CMK (cell line): ENCODE measurements at places on chromosomes 13 and 19.
A peak's percentile ranks its signal among the peaks of the same experiment; 100 is the strongest.

- DNase-seq, result no peak
Measured at GRCh38 chr13:113554333-113554700, 30.2 kb upstream of the TFDP1 start.

DNA sequence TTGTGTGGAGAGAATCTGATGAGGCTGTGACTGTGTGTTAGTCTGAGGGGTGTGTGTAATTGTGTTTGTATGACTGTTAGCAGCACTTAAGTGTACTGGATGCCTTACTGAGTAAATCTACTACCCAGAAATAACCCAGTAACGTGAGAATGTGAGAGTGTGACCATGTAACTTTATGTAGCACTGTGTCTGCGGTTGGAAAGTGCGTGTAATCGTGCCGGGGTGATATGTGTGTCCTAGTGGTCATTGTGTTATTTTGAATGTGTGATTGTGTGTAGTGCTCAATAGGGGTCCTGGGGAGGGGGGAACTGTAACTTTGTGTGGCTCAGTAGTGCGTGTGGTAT lies 550 bp downstream of the ZNF383 start:
- DNase-seq, result no peak

DNA sequence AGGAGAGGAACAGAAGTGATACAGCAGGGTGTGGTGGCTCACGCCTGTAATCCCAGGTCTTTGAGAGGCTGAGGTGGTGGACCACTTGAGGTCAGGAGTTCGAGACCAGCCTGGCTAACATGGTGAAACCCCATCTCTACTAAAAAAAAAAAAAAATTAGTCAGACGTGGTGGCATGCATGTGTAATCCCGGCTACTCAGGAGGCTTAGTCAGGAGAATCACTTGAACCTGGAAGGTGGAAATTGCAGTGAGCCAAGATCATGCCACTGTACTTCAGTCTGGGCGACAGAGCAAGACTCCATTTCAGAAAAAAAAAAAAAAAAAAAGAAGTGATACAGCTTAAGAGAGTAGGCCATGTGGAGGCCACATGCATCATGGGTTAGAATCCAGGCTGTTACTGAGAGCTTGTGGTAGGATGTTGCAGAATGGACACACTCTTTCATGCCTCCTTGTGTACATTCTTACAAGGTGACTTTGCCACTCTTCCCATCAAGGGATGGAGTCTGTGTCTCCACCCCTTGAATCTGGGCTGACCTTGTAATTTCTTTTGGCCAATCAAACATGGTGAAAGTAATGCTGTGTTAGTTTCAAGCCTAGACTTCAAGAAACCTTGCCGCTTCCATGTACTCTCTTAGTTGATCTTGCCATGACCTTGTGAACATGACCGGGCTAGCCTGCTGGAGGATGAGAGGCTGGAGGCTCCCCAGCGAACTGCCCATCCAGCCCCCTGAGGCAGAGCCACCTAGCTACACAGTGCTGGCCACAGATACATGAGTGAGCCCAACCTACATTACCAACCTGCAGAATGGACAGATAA lies 12.3 kb downstream of the FAM187B start:
- no peak for DNase-seq

- peak; percentile 86 for DNase-seq
Measured at GRCh38 chr19:3275583-3276340, 51.3 kb downstream of the CELF5 start.

- DNase-seq, result peak; percentile 57
Measured at GRCh38 chr19:3135961-3136683, at the start of gene GNA15. Gene GNA15 (plus strand): TSS chr19:3136033. CDS start chr19:3136451, 418 bp downstream.

- DNase-seq, result no peak
Measured at GRCh38 chr19:21028969-21029268, 8.5 kb downstream of the ZNF430 start.

DNA sequence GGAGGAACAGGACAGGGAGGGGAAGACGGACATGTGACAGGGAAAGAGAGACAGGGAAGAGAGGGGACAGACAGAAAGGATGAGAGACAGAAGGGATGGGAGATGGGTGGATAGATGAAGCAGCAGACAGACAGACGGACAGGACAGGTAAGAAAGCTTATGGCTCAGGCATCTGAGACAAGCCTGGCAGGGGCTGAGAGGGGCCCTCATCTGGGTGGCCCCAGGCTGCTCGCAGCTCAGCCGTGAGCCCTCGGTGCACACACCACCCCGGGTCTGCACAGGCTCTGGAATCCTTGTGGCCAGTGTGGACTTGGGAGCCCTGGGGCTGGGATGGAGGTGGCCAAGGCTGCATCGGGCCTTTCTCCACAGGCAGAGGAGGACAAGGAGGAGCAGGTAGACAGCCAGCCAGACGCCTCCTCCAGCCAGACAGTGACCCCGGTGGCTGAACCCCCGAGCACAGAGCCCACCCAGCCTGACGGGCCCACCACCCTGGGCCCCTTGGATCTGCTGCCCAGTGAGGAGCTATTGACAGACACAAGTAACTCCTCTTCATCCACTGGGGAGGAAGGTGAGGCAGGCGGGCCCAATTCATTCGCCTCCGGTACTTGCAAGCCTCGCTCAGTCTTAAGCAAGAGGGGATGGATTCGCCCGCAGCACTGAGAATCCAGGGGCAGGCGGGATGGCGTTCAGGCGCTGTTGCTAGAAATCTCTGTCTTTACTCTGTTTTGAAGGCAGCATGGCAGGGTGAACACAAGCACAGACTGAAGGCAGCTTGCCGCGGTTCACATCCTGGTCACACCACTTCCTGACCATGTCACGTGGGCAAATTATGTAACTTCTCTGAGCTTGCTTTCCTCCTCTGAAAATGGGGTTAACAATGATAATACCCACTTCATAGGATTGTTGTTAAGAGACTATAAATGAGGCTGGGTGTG lies 14.0 kb downstream of the GRAMD1A start:
- no peak for DNase-seq

GRCh38 chr13:21938168-21938567 lies 267.3 kb downstream of the FGF9 start:
- no peak for DNase-seq

DNA sequence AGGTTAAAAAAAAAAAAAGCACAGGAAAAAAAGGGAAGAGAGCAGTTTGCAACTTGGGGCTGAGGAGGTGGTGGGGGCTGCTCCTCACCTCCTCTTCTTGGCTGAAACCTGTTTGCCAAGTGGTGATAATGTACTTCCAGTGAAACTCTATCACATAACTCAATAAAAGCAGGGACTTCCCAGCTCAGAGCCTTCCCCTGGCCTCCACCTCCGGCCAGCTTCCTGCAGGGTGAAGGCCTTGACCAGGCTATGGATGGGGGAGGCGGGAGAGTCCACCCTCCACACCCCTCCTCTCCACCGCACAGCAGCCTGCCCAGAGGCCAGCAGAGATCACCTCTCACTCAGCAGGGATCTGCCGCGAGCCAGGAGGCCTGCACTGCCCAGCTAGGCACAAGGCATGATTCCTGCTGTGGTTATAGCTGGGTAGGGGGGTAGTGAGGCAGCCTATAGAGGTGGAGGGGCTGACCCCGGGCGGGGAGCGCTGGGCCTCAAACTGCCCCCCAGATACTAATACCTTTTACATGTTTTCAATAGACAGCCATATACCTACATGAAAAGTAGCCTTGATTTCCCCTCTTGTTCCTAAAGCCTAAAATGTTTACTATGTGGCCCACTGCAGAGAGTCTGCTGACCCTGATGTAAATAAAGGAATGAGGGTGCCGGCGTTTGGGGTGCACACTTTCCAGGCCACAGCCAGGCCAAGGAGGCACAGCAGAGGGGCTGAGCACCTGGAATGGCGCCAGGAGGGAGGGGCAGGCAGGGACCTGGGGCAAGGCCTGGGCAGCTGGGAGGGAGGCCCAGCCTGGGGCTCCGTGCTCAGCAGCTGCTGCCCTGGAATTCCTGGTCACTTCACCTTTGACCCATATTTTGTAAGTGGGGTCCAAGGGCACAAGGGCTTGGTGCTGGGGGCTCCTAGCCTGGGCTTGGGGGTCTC lies 10.3 kb downstream of the ZNF787 start:
- no peak for DNase-seq

DNA sequence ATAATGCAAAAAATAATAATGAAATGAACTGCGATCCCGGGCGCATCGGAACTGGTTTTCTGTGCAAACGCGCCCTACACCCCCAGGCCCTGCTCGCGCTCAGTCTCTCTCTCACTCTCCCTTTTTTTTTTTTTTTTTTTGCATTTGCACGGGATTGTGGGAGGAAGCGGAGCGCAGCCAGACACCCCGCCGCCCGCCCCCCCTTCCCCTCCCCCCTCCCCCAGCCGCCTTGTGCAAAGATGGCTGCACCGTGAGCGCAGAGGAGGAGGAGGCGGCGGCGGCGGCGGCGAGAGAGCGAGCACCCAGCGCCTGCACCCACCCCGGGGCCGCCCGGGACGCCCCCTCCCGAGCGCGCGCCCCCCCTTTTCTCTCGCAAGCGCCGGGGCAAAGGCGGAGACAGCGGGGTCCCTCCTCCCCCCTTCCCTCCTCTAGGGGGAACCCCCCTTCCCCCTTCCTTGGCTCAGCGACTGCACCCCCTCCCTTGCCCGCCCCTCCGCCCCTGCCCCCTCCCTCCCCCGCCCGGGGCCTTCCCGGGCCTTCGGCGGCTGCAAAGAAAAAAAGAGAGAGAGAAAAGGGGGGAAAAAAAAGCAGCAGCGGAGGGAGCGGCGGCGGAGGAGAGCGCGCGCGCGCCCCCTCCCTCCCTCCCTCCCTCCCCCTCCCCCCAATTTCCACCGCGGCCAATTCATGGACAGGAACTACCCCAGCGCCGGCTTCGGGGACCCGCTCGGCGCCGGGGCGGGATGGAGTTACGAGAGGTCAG lies at the start of gene PRR12:
TSS of gene PRR12 (plus strand) at position 212 of the 760 bp plus-strand sequence. CDS start at position 685, 473 bp downstream.
- peak; percentile 70 for DNase-seq

- DNase-seq, result no peak
Measured at GRCh38 chr13:37636701-37637100, 38.1 kb upstream of the POSTN start.

DNA sequence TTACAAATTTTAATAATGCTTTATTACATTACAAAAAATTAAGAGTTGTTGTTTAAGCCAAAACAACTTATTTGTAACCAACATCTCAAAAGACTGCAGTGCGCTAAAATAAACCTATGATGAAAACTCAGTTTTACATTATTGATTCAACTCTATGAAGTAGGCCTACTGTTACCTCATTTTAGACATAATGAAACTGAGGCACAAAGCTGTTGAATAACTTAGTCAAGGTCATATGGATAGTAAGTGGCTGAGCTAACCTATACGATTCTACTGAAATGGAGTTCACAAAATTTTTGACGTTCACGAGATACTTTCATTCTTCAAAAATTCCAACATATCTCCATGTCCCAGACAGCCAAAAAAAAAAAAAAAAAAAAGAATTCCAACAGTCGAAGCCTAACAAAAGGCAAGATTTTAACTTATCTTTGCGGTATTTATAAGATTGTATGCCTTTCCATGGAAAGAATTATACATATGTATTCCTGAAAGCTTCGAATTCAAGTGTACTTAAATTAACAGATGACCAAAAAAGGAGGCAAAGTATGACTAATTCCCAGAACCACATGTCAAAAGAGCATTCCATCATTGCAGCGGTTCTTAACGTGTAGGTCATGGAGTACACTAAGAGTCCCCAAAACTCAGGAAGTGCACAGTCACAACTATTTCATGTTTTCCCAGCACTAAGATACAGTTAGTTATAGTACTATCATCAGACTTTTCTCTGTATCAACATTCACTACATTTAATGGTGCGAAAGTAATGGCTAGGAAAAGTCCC lies 69.4 kb downstream of the PSPC1 start:
- DNase-seq, result no peak
